ENCODE measurements at places on chromosomes 1 and 21. TPM values are rescaled to one million over a fixed set of nuclear protein-coding genes. Genes with fewer than 3 reads are reported as not detected.
A peak's percentile ranks its signal among the peaks of the same experiment; 100 is the strongest.

The BCAN gene
- total RNA-seq, result 0.46 TPM

The SLC22A15 gene
- total RNA-seq, result 21.9 TPM

The IGSF3 gene
- total RNA-seq, result 29.4 TPM

DNA sequence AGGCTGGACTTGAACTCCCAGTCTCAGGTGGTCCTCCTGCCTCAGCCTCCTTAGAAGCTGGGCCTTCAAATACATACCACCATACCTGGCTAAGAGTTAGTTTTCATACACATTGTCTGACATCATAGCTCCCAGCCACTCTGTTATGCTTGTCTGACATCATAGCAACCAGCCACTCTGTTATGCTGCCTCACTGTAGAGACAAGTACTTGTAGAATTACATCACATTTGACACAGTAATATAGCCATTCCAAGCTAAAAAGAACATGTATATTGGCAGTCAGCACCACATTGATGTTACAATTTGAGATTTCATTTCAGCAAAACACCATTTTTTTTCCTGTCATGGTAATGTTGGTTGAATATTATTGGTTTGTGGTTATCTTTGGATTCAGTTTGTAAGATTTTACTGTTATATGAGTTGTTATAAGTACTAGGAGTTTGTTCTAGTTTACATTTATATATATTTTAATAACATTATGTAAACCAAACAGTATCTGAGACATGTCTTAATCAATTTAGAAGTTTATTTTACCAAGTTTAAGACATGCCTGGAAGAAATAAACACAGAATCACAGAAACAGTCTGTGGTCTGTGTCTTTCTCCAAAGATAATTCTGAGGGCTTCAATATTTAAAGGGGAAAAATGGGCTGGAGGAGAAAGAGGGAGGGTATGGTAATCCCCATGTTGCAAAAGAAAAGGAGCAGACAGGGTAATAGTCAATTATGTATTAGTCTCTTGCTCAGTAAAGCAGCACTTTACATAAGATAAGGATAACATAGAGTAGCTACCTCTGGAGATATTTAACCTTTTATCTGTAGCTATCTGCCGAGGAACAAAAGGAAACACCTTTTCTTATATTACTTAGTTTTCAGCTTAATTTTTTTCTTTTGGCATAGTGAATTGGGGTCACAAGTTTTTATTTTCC, 43.0 kb downstream of the XPR1 start:
- no peak for DNase-seq
- no peaks in the 10 kb centered on the region for H3K27me3 ChIP-seq
- H3K36me3 ChIP-seq, result peaks cover 6% of the 10 kb centered on the region
- peak overlapping the region; percentile 48 for H3K27ac ChIP-seq
- H3K4me3 ChIP-seq, result no peak overlapping the region

DNA sequence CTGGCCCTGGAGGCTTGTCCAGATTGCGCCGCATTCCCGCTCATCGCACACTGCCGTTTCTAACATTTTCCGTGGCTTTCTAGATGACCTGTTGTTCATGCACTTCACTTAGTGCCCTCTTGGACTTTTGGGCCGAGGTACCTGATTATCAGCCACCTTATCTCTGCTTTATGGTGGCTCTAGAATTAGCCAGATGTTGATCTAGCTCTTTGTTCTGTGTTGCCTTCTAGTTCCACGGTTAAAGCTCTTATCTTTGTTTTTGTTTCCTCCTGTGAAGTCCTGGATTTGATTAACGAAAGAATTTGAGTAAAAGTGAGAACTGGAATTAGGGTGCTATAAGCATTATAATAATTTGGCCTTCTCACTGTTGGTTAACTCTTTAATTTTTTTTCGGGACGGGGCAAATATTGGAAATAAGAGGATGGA, 945 bp downstream of the RNPEP start:
- H3K27ac ChIP-seq, result peak overlapping the region; percentile 95
- peaks cover 6% of the 10 kb centered on the region for H3K36me3 ChIP-seq
- H3K27me3 ChIP-seq, result peaks cover 4% of the 10 kb centered on the region
- no peak for DNase-seq

- no peak for DNase-seq
- H3K4me1 ChIP-seq, result peaks cover 14% of the 10 kb centered on the region
- H3K4me3 ChIP-seq, result no peak overlapping the region
- H3K27ac ChIP-seq, result no peak overlapping the region
- H3K36me3 ChIP-seq, result no peaks in the 10 kb centered on the region
- no peaks in the 10 kb centered on the region for H3K27me3 ChIP-seq
Observed at GRCh38 chr1:169989246-169989645, 85.2 kb downstream of the KIFAP3 start.

DNA sequence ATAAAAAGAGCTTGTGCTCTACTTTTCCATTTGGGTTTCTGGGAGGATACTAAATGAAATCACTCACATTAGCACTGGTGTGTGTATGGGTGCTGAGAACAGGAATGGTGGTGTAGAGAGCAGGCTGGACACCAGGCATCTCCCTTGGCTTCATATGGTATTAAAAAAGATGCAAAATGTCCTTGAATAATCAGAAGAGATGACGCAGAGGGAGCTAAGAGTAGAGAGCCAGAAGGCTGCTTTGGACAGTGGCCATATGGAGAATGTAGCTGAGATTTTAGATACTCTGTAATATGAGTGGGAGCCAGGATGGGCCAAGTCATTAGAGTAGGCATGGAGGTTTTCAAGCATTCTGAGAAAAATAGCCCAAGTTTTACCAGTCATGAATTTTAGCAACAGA, 112.3 kb upstream of the ZRANB2 start:
- no peak overlapping the region for H3K27ac ChIP-seq
- H3K36me3 ChIP-seq, result no peaks in the 10 kb centered on the region
- H3K27me3 ChIP-seq, result no peaks in the 10 kb centered on the region

DNA sequence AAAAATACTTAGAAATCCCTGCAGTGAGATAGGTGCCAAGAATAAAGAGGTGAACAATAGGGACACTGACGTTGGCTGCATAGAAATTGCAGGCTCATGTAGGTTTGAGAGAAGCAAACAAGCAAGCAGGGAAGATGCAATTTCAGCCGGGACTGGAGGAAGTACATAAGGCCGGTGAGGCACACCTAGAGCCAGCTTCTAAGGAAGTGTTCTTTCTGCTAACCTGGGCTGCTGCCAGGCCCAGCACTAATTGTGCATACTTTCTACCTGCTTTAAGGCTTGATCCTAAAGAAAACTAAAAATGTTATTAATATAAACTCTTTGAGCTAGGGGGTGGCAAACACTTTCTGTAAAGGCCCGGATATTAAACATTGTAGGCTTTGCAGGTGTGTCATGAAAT, 71.0 kb downstream of the LMO4 start:
- H3K27me3 ChIP-seq, result no peaks in the 10 kb centered on the region
- no peak overlapping the region for H3K4me3 ChIP-seq
- DNase-seq, result no peak
- no peaks in the 10 kb centered on the region for H3K36me3 ChIP-seq
- no peaks in the 10 kb centered on the region for H3K4me1 ChIP-seq

DNA sequence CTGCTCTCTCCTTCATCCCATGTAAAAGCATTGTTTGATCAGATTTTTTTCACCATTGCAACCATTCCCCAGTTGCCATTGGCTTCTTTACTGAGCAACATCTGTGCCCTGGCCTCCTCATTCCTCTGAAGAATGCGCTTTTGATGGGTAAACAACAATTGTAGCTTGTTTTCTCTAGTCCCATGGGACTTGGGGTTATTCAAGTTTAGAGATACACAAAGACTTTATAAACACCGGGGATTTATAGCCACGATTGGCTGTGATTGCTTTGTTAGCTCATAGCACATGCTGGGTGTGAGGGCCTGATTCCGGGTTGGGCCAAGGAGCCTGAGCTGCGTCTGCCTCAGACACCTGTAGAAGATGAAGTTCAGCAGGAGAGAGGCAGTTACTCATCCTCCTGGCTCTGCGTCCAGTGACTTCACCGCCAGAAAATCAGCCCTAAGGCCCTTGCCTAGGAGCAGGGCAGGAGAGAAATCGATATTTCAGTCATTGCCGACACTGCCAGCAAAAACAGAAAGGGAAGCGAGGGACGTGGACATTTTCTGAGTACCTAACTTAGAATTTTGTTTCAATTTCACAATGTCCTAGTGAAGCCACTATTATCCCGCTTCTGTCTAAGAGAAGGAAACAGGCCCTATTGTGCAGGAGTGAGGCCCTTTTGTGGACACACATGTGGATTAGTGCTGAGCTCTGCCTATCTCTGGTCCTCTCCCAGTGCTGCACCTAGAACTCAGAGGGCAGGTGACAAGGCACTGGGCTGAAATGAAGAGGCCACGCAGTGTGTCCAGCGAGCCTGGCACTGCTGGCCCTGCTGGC, 159.8 kb upstream of the USP24 start:
- H3K4me1 ChIP-seq, result no peaks in the 10 kb centered on the region
- no peak overlapping the region for H3K4me3 ChIP-seq
- peaks cover 2% of the 10 kb centered on the region for H3K27me3 ChIP-seq
- H3K36me3 ChIP-seq, result no peaks in the 10 kb centered on the region

DNA sequence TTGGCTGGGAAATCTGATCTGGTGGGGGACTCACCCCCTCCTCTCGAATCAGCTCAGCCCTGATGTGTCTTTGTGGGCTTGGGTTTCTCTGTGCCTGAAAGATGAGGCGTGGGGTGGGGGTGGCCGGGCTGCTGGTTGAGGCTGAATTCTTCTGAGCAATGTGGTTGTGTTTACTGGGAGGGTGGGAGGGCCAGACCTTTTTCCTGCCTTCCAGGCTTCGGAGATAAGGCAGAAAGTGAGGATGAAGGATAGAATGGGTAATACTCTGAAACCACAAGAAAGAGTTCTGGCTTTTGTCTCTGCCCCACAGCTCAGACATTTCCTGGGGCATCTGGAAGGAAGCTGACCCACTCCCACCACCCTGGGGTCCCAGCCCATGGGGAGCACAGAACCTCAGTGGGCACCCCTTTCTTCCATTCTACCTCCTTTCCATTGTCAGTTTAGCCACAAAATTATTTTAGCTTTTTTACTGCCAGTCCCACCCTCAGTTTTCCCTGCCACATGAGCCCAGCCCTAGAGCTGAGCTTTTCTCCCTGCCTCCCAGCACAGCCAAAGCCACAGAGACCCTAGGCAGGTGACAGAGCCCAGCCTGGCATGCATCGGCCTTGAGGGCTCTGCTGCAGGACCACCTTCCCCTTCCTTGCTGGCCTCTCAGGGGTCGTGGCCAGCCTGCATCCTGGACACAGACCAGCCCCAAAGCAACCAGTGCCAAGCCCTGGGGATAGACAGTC, 11.2 kb downstream of the ALX3 start:
- peak overlapping the region; percentile 67 for H3K27ac ChIP-seq
- H3K4me3 ChIP-seq, result no peak overlapping the region
- peaks cover 12% of the 10 kb centered on the region for H3K27me3 ChIP-seq

GRCh38 chr1:192539297-192540092, 36.1 kb upstream of the RGS1 start:
- H3K36me3 ChIP-seq, result no peaks in the 10 kb centered on the region
- H3K27ac ChIP-seq, result peak overlapping the region; percentile 95

DNA sequence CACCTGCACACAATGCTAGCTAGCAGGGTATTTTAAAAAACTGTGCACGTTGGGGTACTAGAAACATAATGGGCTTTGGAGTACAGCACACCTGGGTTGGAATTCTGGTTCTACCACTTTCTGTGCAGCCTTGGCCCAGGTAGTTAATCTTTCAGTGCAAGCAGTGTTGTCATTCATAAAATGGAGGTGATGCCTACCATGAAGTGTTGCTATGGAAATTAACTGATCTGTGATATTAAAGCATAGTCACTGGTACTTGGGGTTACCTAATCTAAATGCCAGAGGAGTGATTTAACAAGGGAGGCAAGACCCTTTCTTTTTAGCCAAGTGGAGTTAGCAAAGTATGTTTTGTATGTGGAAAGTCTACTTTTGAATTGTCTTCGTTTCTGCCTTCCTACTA, 18.0 kb downstream of the ATP1B1 start:
- H3K27ac ChIP-seq, result no peak overlapping the region
- H3K4me1 ChIP-seq, result no peaks in the 10 kb centered on the region
- H3K4me3 ChIP-seq, result no peak overlapping the region
- H3K27me3 ChIP-seq, result peaks cover 3% of the 10 kb centered on the region

DNA sequence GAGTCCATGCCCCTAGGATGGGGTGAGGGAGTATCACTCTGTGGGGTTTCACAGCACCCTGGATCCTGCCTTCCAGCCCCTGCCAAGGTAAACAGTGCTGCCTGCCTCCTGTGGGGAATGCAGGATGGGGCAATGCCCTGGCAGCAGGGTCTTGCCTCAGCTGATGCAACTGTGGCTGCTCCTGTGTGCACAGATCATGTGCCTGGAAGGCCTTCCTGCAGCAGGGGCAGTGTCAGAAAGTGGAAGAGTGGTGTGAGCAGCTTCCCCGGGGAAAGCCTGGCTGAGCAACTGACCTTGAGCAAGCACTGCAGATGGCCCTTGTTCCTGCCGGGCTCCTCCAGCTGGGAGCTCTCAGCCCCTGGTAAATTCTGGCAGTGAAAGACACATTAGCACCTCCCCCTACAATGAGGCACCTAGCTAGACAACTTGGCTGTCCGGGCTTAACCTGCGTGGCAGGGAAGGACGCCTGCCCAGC, 9.9 kb downstream of the TOR3A start:
- H3K27me3 ChIP-seq, result peaks cover 10% of the 10 kb centered on the region
- peaks cover 43% of the 10 kb centered on the region for H3K36me3 ChIP-seq
- no peak for DNase-seq
- H3K4me1 ChIP-seq, result peaks cover 42% of the 10 kb centered on the region
- H3K27ac ChIP-seq, result no peak overlapping the region

DNA sequence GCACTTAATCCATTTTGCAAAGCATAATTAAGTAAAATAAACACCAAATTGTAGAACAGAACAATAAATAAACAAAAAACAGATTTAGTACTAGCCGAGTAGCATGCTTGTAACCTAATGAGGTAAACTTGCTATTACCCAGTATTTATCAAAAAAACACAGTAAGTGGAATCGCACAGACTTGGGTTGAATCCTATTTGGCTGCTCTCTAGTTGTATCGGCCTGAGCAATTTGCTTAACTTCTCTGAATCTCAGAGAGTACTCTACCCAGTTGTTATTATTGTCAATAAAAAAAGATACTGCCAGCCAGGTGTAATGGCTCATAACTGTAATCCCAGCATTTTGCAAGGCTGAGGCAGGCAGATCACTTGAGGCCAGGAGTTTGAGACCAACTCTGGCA, 664.3 kb downstream of the ADGRL2 start:
- no peaks in the 10 kb centered on the region for H3K36me3 ChIP-seq
- no peak overlapping the region for H3K4me3 ChIP-seq
- no peak overlapping the region for H3K27ac ChIP-seq
- DNase-seq, result no peak

DNA sequence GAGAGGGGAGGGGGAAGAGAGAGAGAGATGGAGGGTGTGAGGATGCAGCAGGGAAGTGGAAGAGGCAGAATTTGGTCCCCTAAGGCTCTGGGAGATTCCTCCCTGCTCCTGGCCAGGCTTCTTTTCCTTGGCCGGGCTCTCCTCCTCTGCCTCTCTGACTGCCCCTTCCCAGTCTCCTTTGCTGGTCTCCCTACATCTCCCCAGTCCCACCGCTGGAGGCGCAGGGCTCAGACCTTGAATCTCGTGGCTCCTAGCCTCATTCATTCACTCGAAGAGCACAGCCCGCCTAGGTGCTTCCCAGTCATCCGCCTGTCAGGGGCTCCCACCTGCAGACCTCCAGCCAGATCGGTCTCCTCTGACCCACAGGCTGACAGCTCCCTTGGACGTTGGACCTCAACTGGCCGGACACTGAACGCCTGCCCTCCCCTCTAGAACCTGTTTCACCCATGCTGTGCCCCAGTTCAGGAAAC, 76.5 kb downstream of the VWA5B1 start:
- H3K36me3 ChIP-seq, result no peaks in the 10 kb centered on the region
- H3K27me3 ChIP-seq, result peaks cover 19% of the 10 kb centered on the region
- no peaks in the 10 kb centered on the region for H3K4me1 ChIP-seq
- peak; percentile 69 for DNase-seq

GRCh38 chr1:154925335-154926170, 11.0 kb downstream of the PMVK start:
- DNase-seq, result no peak
- H3K27me3 ChIP-seq, result peaks cover 3% of the 10 kb centered on the region
- H3K4me1 ChIP-seq, result peaks cover 3% of the 10 kb centered on the region
- H3K4me3 ChIP-seq, result no peak overlapping the region
- no peak overlapping the region for H3K27ac ChIP-seq

All from endothelial cell (in vitro differentiated cells).